Neural crest cell (in vitro differentiated cells): ENCODE measurements at places on chromosomes 16 and 17.

GRCh38 chr17:5545051-5545987, 39.0 kb downstream of the NLRP1 start:
- no peak for DNase-seq

DNA sequence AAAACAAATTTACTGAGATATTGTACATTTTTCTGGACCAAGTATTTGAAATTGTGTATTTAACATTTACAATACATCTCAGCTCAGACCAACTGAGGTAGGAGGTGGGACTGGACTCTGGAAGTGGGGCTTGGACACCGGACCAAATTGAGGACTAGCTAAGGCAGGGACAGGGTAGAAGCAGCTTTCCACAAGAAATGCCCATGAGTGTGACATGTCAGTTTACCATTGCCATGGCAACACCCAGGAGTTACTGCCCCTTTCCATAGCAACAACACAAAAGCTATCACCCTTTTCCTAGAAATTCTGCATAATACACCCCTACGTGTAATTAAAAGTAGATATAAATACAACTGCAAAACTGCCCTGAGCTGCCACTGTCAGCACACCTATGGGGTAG, 191.5 kb upstream of the ASIC2 start:
- no peak for DNase-seq

GRCh38 chr17:64635647-64636305, 26.3 kb downstream of the SMURF2 start:
- no peak for DNase-seq

GRCh38 chr16:88358023-88358420, 24.7 kb upstream of the ZNF469 start:
- peak; percentile 54 for DNase-seq

DNA sequence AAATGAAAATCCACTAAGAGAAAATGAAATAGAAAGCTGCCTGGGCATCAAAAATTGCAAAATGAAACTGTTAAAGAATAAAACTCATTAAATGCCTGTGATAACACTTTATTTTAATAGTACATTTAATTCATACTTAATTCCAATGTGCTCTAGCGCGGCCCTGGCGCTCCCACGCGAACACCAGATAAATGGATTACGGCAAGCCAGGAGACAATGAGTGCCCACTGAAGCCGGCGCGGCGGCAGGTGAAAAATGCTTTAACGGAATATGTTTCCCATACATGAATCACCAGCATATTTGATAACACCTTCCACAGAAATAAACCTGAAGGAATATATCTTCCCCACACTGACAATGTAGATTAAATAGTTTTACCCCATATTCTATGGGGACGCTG, 245.5 kb downstream of the RBFOX3 start:
- DNase-seq, result no peak

GRCh38 chr16:65445313-65446260, 323.7 kb upstream of the CDH11 start:
- DNase-seq, result no peak

DNA sequence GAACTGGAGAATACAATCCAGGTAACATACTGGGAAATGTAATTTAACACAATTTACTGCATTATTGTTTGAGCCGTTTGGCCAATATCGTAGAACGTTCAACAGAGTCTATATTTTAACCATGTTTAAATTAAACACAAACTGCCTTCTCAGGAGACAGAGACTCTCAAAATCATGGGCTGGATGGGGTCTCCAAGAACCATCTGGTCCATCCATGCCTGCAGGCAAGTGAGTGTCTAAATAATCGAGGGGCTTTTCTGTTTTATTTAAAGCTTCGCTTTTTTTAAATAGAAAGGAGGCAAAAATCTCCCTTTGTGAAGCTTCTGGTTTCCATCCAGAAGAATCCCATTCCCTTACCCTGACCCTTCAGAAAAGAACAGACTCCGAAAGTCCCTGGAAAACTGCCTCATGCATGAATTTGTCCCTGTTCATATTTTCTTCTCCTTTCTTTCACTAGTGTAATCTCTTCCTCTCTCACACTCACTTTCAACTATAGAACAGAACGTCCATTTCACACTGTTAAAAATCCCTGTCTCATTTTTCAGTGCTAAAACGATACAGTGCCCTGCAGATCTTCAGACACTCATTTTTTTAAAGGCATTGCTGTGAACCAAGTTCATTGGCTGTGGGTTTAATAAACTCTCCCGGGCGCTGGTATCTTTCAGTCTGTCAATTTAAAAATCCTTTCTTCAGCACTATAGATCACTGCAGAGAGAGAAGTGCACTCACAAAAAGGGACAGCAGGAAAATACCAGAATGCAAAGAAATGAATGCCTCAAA, 111.4 kb upstream of the TOM1L1 start:
- no peak for DNase-seq
